H54 (cell line): ENCODE measurements at places on chromosomes 1 and 21.

DNA sequence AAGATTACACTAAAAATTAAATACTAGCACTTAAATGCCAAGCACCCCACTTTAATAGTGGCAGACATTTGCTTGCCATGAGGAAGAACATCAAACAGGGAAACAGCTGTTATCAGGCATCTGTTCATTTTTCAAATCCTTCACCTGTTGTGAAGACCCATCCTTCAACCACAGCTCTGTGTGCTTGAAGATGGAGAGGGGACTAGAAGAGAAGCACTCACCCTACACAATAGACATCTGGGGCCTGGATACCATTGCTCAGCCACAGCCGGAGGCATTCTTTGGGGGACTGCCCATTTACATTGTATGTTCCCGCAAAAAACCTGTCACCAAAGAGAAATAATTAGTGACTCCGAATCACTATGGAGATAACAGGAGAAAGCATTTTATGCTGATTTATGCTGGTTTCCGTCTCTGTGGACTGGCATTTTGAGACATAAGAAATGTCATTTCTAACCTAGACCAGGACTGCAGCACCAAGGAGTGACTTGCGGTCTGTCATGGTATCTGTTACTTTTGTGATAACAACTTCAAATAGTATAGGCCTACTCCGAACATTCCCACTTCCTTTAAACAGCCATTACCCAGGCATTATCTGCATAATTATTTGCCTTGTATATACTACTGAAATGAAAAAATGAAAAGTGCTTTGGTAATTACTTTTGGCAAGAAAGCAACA lies 28.8 kb upstream of the MTF1 start:
- DNase-seq: no peak

GRCh38 chr1:237786066-237786719 lies 104.5 kb downstream of the ZP4 start:
- DNase-seq: no peak

GRCh38 chr1:159338018-159338417 lies 35.9 kb downstream of the FCER1A start:
- no peak for DNase-seq

- no peak for DNase-seq
Measured at GRCh38 chr1:84271441-84272151, 29.9 kb upstream of the SAMD13 start.

DNA sequence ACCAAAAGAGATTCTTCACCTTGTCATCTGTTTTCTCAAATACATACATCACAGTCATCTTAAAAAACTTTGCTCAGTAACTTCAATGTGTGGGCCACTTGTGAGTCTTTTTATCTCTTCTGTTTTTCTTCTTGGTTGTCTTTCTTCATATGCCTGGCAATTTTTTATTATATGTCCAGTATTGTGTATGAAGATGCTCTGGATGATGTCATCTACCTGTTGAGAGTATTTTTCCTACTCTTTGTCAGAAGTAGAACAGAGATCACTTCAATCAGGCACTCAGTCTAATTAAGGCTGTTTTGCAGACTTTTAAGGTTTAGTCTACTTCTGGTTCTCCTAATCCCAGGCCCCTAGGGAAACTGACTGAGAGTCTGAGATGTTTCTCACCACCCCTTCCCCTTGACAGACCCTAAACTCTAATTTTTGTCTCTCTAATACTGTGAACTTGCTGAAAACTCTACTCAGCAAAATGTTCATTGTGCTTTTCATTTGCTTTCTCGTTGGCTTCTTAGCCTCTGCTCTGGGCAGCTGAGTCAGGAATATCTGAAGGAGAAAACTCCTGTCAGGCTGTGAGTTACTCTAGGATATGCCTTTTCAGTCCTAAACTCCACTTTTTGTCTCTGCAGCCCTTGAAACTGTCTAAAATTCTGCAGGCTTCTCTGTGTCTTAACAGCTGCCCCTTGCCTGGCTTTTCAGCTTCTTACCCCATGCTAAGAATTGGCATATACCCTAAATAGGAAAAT lies 33.0 kb upstream of the DNAJC6 start:
- no peak for DNase-seq

DNA sequence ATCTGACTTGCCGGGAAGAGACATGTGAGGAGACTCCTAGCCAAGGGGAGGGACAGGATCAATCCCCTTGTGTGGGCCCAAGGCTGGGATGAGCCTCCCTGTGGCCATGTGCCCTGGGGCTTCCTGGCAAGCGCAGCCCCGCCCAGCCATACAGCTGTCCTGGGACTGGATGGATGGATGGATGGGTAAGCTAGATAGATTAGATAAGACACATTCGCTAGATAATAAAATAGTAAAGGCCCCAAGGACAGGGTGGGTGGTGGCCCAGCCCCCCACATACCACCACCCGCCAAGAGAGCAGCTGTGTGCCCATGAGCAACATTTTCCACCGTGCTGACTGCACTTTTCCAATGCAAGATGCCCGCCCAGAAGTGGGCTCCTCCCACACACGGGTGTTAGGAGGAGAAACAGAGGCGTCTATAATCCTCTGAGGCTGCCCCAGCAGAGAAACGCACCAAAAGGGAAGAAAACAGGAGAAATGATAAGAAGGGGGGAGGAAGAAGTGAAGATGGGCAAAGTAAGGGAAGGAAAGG lies 25.1 kb downstream of the ZBTB17 start:
- DNase-seq: no peak

GRCh38 chr1:40067851-40068250 lies 27.3 kb downstream of the CAP1 start:
- no peak for DNase-seq

DNA sequence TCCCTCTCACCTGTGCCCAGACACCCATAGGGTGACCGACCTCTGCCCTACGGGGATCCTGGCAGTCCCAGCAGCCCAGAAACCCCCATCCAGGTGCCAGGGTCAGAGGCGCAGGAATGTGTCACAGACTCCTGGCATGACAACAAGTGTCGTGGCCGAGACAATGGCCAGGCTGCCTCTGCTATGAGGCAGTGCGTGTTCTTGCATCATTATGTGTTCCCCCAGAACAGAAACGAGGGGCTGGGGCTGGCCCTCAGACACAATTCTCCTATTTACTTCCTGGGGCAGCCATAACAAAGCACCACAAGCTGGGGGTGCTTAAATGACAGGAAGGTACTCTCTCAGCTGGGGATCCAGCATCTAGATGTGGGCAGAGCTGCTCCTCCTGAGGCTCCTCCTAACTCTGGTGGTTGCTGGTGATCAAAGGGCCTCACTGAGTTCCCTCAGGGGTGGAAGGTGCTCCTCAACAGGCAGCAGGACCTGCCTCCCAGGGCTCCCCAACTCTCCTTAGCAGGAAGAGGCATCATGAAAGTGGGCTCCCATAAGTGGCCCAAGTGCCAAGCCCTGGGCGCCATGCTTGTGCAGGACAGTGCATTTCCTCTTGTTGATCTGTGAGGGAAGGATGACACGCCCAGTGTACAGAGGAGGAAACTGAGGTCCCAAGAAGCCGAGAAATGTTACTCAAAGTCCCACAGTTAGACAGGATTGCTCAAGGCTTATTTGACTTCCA lies 24.2 kb upstream of the BACE2 start:
- no peak for DNase-seq

- DNase-seq: no peak
Measured at GRCh38 chr1:55252942-55253589, 37.9 kb upstream of the USP24 start.

DNA sequence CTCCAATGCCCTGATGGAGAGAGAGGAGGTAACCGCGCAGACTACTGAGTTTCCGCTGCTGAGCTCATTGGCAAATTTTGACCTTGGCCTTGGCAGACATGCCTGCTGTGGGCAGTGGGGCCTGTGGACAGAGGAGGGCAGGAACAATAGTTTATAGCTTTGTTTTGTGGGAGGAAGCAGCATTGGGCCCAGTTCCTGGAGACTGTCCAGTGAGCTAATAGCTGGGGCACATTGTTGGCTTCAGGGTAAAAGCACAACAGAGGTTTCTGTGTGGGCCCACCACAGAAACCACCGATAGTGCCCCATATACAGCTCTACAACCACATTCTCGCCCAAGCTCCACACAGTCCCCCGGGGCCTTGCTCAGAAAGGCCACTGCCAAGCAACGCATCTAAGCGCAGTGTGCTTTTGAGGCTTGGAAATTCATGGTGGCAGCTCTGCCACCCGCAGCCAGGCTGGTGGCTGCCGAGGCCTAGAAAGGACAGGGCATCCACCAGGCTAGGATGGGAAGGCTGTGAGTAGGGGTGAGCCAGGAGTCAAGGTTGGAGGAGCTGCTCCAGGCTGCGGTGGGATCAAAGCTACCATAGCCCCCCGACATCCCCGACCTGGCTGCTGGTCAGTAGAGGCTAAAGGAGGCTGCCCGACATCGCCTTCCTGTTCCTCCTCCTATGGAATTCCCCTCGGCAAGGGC lies 43.2 kb downstream of the NEK2 start:
- DNase-seq: no peak

GRCh38 chr1:37755290-37755689 lies 9.6 kb downstream of the EPHA10 start:
- DNase-seq: peak; percentile 51

DNA sequence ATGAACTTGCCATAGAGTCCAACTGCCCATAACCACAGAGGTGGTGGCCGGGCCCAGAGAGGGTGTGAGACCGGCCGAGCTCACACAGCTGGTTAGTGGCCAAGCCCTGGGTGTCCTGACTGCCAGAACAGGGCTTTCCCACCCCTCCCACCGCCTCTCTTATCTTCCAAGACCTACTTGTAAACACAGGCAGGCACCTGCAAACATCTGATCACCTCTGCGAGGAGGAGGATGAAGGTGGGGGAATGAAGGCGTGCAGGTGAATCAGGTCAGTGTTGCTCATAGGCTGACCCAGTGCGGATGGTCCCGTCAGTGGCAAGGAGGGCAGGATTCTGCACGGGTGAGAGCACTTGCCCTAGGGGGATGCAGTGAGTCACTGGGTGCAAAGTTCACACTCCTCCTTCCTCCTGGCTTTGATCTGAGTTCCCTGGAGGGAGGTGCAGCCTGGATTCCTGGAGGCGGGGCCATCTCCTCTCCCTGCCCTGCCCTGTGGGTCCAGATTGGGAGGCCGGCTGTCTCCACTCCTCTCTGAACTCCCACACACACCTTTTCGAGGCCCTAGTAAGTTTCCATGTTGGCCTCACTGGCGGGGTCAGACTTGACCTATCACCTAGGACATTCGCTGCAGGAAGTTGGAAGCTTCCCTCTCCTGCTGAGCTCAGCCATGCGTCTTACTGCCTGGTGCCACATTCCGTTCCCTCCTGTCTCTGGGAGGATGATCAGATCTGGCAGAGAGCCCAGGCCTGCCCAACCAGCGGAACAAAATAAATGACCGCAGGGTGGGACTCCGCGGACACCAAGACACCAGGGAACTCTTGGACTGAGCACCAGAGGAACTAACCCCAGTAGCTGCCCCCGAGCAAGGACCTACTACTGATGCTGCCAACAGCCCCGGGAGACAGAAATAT lies 7.3 kb downstream of the UQCRHL start:
- DNase-seq: peak; percentile 47

DNA sequence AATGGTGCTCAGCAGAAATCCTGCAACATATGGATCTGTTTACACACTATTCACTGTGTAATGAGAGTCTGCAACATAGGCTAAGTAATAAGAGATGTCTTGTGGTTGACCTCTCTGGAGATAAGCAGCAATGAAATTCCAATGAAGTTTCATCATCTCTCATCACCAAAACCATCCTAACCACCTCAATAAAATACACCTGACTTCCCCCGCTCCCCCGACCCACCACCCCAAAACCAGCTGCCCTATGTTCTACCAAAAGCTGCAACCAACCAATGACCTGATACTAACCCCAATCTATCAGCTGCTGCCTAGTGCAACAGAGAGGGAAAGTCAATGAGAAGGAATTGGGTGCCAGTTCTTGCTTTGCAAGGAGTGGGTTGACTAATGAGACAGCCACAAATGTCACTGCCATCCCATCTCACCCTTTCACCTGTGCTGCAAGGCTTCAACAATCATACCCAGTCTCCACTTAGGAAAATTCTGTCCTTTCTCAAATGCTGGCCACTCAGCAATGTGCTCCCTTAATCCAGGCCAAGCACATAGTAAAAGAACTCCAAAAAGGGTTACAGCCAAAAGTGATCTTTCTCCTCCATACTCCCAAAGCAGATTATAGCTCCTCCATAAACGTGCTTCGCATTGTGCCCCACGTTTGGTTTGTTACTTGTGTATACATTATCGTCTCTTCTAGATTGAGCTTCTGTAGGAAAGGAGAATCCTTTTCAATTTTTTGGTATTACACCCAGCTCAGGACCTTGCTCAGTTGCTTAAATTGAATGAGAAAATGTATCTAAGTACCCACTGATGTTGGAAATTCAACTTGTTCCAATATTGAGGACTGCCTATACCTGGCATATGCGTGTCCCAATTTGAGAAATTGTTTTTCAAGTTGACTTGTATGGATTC lies 29.0 kb downstream of the MRPL39 start:
- no peak for DNase-seq

GRCh38 chr21:36626791-36627190 lies 72.1 kb upstream of the SIM2 start:
- DNase-seq: no peak

DNA sequence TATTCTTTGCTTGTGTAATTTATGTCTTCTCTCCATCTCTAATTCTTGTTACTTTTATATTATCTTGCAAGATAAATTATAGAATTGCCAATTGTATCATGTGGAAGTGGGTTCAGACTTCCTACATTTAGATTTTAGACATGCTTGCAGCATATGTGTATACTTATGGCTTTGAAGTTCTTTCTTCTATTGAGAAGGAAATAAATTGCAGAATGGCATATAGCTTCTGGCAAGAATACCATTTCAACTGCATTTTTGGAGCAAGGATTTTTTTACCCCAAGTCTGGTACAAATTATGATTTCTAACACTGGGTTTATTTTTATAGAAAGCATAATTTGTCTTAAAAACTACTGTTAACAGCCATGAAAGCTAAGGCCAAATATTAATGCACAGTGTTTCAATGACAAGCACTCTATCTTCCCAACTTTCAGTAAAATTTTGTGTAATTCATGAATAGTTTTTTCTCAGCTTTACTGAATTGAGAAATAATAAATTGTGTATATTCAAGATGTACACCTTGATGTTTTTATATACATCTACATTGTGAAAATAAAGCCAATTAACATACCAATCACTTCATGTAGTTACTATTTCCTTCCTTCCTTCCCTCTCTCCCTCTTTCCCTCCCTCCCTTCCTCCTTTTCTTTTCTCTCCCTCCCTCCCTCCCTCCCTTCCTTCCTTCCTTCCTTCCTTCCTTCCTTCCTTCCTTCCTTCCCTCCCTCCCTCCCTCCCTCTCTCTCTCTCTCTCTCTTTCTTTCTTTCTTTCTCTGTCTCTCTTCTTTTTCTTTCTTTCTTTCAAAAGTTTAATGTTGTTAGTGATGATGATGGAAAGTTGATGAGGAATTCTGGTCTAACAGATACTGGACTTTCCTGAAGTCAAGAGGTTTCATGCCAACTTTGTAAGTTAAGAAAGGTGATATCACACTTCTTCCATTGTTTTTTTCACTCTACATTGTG lies 47.1 kb upstream of the HMCN1 start:
- DNase-seq: no peak
